Fibroblast of villous mesenchyme (primary cell): ENCODE measurements at places on chromosomes 1 and 21.
A peak's percentile ranks its signal among the peaks of the same experiment; 100 is the strongest.

GRCh38 chr1:228866468-228866867 lies 131.2 kb downstream of the RHOU start:
- DNase-seq: peak; percentile 95

DNA sequence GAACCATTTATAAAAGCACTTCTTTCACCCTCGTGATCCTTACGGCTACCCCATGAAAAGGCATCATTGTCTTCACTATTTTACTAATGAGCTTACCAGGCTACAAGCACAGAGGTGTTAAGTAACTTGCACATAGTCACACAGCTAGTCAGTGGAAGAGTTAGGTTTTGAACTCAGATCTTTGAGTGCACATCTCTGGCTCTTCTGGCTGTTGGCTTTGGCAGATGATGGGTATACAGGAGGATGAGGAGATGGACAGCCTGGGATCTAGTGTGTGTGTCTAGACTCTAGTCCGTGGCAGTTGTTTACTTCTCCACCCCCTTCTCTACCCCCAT lies 11.6 kb downstream of the VANGL2 start:
- DNase-seq: no peak

DNA sequence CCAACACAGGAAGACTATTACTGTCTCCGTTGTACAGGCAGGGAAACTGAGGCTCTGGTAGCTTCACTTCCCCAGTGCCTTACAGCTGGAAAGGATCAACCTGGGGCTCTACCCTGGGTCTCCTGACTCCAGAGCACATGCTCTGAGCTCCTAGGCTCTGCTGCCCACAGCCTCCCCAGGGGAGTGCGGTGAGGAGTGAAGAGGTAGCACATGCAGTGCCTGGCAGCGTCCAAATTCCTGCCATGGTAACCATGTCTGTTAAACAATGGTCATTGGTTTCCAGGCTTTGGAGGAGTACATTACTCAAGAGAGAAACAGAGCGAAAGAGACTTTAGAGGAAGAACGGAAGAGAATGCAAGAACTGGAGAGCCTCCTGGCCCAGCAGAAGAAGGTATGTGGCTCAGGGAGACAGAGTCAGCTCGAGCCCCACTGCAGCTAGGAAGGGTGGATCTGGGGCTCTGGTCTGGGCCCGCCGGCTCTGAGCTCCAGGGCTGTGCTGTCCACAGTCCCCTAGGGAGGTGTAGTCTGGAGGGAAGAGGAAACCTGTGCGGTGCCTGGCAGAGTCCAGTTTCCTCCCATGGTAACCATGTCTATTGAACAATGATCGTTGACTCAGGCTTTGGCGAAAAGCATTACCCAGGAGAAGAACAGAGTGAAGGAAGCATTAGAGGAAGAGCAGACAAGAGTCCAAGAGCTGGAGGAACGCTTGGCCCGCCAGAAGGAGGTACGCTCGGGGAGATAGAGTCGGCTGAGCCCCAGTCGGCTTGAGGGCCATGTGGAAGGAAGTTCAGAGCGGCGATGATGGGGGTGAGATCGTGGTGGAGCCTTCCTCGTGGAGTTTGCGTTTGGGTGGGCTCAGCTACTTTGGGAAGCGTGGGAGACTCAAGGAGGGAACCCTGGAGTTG lies 64.6 kb upstream of the EFHD2 start:
- DNase-seq: no peak

GRCh38 chr1:7430691-7431090 lies 340.4 kb upstream of the VAMP3 start:
- DNase-seq: peak; percentile 20

DNA sequence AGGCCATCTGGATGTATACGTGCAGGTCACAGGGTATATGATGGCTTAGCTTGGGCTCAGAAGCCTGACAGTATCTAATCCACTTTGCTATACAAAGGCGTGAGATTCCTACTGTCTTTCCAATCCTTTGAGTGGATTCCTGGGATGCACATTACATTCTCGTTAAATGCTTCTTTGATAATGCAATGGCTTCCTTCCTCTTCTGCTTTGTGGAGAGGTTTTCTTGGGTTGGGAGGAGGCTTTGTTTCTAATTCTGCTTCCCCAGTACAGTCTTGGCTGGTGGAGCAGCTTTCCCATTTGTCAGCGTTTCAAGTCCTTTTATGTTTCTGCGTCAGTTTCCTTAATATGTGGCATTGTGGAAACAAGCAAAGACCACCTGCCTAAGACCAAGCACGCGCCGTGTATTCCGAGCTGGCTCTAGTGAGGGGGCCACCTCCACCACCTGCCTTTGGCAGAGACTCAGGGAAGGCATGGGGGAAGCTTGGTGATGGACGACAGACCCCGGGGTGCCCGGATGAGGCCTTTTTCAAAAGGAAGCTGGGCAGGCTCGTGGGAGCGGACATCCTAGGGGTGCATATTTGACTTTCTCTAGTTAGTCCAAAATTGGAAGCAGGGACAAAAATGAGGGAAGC lies 72.7 kb downstream of the WDR4 start:
- no peak for DNase-seq

DNA sequence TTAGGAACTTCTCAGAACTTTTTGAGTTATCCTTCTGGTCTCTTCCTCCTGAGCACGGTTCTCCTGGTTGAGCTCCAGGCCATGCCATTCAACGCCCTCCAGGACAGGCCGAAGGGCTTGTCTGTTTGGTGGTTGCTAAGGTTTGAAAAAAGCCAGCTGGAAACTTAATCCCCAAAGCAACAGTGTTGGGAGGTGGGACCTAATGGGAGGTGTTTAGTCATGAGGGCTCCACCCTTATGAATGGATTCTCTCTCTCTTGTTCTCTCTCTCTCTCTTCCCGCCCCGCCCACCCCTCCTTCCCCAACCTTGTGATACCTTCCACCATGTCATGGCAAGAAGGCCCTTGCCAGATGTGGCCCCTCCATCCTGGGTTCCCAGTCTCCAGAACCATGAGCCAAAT lies 829 bp downstream of the KCNE1 start:
- DNase-seq: peak; percentile 79

DNA sequence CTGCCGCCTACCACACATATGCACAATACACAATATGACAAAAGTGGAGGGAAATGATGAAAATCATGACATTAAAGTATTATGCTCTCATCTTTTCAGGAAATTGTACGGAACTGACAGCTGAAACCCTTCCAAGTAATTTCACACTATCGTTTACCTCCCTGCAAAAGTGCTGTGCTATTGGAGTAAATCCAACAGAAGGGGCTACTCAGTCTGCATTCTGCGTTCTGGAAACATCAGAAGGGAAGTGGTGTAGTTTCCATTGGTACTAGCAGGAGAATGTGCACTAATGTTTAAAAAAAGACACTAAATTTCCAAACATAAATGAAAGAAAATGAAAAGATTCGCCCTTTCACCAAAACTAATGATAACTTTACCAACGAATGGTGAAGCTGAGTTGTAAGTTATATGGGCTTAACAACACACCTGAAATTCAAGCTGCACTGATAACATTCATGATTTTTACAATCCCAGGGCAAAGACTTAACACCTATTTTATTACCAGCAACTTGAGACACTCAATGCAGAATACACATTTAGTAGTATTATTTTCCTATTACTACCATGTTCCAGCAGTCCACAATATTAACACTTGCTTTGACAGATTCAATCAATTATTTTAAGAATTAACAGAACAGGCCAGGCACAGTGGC lies 3.2 kb downstream of the DENND1B start:
- DNase-seq: no peak
